Cerebellar cortex (tissue), 1 donor: ENCODE measurements at places on chromosomes 3 and 15.

DNA sequence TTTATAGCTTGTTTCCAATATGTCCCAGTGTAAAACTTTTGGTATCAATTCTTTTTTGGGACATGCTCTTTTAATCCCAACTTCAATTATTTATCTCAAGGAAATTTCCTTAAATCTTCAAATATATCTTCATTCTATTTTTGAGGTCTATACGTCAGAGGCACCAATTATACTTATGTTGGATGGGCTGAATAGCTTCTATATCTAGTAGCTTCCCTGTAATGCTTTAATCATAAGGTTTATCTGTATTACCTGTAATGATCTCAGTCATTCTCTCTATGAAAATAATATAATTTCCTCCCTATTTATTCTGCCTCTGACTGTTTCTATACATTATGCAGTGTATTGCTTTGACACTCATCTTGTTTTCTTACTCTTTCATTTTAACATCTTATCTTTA lies 29.9 kb upstream of the MCCC1 start:
- DNase-seq: no peak

DNA sequence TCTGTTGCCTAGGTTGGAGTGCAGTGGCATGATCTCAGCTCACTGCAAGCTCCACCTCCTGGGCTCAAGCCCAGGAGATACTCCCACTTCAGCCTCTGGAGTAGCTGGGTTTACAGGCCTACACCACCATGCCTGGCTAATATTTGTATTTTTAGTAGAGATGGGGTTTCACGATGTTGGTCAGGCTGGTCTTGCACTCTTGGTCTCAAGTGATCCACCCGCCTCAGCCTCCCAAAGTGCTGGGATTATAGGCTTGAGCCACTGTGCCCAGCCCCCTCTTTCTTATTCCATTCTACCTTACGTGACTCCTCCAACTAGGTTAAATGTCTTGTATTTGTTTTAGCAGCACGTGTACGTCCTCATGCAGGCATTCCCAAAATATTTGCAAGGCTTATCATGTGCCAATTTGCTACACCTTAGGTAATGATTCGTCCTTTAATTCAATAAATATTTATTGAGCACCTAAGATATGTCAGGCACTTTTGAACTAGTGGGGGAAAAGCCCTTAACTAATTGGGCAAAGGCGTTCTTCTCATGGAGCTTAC lies 14.9 kb upstream of the MAGI1 start:
- no peak for DNase-seq

GRCh38 chr3:155871746-155872158 lies 1.3 kb downstream of the GMPS start:
- peak; percentile 35 for DNase-seq

DNA sequence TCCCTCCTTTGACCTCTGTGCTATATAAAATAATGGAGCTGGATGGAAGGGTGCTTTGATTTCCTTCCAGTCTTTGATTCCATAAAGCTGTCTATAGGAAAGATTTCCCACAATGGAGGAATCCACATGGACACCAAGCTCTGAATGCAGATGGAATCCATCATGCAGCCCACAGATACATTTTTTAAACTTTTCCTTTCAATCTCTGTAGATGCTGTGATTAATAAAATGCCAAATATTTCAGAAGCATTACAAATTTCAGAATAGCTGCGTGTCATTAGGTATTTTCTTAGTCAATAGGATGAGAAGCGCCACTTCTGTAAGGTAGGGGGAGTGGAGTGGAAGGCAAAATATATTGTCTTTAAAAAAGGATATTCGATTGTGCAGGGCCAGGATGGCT lies 489.0 kb downstream of the NTRK3 start:
- DNase-seq: no peak

DNA sequence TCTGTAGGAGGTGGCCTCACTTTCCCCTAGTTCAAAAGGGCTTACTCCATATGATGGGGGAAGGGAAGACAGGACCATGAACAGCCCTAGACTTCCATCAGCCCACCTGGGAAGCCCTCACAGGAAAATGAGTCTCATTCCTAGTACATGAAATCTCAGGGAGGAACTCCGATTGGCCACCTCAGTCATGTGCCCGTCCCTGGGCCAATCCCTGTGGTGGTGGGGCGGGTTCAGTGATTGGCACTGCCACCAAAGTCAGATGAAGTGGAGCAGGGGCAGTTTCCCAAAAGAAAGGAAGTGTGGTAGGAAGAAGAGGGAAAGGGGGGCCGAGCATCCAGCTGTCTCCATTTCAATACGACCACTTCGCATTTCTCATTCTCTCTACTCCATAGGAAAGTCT lies 25.9 kb upstream of the GP9 start:
- no peak for DNase-seq

- peak; percentile 6 for DNase-seq
These were observed 893 bp upstream of the MTHFS start for GRCh38 chr15:79897701-79898113.

DNA sequence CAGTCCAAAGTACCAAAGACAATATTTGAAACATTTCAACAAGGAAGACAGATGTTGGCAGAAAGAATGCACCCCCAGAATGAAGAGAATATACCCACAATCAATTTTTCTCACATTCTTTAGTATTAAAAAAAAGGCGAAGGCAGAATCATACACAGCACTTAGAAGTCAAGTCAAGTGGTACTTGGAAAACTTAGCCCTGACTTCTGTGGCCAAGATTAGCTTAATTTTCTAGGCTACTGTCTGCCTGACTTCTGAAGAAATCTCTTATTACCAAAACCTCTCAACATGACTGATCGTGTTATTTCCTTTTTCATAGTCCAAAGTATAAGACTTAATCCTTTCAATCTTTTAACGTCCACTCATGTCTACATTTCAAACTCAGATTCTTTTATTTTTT lies 60.7 kb downstream of the PBRM1 start:
- no peak for DNase-seq

DNA sequence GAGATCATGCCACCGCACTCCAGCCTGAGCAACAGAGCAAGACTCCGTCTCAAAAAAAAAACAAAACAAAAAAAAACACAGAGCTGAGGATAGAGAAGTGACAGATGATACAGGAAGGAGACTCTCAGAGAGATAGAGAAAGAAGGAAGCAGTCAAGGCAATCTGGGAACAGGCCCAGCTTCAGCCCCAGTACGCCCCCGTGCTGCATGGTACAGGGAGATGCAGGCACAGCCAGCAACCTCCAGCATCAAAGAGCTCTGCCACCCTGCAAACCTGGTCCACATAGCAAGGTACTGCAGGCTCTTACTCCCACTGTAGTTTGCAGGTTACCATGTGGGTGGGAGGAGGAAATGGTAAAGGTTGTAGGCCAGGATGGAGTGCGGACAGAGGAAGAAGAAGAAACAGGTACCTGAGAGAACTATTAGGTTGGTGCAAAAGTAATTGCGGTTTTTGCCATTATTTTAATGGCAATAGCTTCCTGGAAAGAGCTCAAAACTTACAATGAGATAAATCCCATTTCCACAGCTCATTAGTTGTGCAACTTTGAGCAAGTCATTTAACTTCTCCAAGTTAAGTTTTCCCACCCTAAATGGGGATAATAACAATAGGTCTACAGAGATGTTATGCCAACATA lies 253.0 kb downstream of the ARRDC4 start:
- DNase-seq: no peak

DNA sequence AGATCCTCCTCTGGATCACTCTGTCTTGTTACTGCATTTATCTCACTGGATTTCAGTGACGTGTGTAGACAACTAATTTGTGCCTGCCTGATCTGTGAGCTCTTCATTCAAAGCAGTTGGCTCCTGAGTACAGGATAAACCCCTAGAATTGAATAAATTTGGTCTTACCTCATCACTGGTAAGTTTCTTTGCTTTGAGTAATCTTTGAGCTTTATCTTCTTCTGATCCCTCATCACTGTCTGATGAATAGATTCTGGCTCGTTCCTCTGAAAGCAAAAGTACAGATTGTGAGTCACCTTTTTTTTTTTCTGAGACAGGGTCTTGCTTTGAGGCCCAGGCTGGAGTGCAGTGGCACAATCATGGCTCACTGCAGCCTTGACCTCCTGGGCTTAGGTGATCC lies 24.5 kb downstream of the LEO1 start:
- DNase-seq: no peak

GRCh38 chr3:177051411-177051810 lies 145.9 kb downstream of the TBL1XR1 start:
- DNase-seq: no peak

DNA sequence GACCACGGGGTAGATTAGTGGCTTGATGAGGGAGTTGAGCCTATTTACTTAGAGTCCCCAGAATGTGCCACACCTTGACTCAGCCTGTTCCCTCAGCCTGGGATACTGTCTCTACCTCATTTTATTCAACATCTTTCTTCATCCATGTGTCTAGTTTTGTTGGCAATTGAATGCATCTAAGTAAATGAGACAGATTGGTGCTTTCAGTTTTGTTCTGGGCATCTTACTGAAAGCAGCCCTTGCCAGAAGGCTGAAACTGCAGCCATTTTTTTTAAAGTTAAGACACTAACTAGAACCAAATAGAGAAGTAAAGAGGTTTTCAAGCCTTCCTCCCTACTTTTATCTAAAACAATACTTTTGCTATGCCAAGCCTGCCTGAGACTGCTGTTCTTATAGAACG lies 246.8 kb downstream of the SLCO3A1 start:
- no peak for DNase-seq

DNA sequence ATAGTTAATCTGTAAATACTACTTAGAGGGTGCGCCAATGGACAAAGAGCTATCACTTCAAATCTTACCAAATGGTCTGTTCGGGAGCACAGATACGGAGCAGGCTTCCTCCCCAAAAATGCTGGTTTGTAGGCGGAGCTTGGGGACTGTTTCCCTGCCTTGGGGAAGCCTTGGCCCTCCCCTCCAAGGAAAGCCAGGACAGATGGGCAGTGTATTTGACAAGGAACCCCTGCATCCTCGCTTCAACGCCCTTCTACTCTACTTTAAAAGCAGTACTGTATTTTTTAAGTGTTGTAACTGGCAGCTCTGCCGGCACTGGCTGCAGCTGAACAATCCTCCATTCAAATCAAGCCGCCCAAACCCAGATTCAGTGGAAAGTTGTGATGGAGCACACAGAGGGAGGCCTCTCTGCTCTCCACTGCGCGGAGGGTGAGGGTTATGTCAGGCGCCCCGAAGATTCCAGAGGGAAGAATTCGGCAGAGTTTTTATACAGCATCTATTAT lies 83.1 kb upstream of the FNDC3B start:
- DNase-seq: no peak

DNA sequence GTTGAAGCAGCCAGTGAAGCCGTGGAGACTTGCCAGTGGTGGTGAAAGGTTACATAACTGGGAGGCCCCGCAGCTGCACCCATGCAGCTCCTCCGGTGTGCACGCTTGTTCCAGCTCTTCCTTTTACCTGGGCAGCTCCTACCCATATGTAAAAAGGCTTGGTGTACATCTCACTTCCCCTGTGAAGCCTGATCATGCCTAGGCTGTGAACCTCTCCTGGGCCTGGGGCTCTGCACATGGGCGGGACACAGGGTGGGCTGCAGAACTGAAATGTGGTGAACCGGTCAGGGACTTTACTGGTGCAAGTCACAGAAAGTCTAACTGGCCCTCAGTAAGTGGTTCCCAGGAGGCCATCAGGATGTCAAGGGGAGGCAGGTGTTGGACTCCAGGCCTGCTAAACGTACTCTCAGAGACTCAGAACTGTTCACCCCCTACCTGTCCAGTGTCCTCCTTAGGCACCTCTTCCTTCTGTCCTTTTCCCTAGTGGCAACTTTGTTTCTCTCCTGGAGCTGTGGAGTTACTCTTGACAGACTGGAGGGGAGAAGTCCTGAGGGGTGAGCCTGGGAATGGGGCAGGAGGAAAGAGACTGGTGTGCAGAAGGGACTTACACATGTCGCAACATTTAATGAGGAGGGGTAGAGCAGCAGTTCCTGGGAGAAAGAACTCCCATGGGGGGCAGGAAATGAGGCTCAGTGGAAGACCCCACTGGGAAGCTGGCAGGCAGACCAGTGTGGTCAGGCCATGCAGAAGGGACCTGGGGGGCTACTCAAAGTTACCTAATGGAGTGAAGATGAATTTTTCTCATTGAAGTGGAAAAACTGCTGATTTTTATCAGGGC lies 148.1 kb downstream of the EEFSEC start:
- DNase-seq: no peak

- DNase-seq: no peak
These were observed 5.5 kb upstream of the TMEM212 start for GRCh38 chr3:171837698-171838097.

GRCh38 chr15:76206325-76206976 lies 104.8 kb downstream of the ETFA start:
- DNase-seq: peak; percentile 89

- DNase-seq: no peak
These were observed 25.7 kb upstream of the APEH start for GRCh38 chr3:49648354-49649019.

- peak; percentile 13 for DNase-seq
These were observed 44.5 kb upstream of the MAGI1 start for GRCh38 chr3:66083096-66083678.

GRCh38 chr15:43625106-43625505 lies 6.5 kb upstream of the STRC start:
- DNase-seq: no peak

DNA sequence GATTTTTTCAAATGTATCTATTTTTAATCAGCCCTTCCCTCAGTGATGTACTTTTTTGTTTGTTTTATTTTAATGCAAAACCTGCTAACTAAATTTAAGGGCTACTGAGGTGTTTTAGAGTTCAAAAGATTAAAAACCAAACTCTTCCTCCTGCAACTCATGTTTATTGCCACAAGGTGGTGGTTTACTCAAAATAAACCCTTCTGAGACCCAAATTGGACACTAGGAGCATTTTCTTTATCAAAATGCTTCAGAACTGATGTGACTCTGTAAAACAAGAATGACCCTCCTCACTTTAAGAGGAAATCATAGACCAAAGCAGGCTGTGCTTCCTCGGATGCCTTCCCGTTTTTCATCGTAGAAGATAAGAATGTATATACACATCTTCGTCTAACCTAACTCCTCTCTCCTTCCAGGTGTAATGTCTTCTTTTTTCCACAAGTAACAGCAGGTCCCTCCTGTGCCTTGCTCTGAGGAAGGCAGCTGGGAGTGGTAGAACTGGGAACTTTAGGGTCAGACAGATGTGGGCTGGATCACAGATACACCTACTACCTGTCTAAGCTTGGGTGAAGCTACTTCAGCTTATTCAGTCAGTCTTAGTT lies 2.9 kb upstream of the NME9 start:
- peak; percentile 71 for DNase-seq

- DNase-seq: no peak
These were observed 563.0 kb upstream of the CCDC54 start for GRCh38 chr3:106814231-106814630.

GRCh38 chr3:98968824-98969223 lies 67.3 kb upstream of the DCBLD2 start:
- no peak for DNase-seq

DNA sequence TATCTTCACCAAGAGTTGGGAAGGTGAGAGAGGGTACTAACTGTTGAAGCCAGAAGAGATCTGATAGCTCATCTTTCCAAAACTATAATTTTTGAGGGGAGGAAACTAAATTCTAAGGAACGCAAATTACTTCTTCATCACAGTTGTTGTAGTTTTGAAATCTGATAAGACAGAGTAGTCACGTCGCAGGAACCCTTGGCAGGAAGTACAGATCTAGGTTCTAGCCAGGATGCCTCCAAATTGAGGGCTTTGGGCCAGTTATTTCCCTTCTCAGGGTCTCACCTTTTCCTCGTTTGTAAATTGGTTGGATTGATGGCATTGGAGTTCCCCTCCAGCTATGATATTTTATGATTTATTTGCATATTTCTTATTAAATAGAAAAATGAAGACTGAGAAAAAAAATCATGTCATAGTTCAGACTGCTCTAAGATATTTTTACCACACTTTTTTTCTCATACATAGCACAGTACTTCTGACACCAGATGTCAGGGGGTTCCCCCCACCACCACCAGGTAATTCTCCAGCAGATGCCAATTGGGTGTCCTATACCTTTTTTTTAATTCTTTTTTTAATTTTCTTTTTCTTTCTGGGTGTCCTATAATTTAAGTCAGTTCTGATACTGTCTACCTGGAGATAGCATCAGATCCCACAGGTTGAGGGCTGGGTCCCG lies 32.3 kb upstream of the APH1B start:
- no peak for DNase-seq
